Suppressor macrophage treated with lipopolysaccharide for 4 hours (primary cell): ENCODE measurements at places on chromosomes 1 and 21.

GRCh38 chr1:197096137-197096536 is 29.1 kb upstream of the F13B start:
- DNase-seq: no peak

GRCh38 chr21:44955141-44955797 is 15.4 kb downstream of the SLX9 start:
- no peak for DNase-seq

GRCh38 chr1:113879739-113880038 is 7.7 kb downstream of the BCL2L15 start:
- DNase-seq: no peak

GRCh38 chr1:23667411-23667810 is 24.2 kb upstream of the RPL11 start:
- DNase-seq: no peak

GRCh38 chr21:39927304-39927886 is 60.2 kb downstream of the PCP4 start:
- DNase-seq: no peak

DNA sequence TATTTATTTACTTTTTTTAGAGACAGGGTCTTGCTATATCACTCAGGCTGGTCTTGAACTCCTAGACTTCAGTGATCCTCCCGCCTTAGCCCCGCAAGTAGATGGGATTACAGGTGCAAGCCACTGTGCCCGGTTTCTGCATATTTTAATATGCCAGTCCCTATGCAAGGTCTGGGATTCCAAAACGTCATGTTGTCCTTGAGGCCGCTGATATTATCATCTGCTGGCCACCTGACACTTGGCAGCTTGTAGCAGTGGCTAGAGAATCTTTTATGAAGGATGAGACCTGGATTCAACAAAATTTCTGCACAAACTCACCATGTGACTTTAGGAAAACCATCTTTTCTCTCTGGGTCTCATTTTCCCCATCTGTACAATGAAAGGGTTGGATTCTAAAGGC is 32.9 kb upstream of the OSBPL9 start:
- no peak for DNase-seq

DNA sequence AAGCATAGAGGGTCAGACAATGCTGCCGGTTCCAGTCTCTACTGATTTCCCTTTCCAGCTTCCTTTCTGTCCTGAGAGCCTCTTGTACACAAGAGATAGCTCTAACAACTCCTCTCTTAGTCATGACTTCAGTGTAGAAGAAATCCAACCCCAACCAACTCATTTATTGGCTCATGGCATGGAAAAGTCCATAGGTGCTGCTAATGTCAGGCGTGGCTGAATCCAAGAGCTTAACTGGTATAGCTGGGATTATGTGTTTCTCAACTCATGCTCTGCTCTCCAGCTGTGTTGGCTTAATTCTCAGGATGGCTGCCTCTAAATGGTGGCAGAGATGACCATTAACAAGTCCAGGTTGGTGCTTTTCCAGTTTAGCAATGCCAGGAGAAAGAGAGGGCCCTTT is 12.4 kb upstream of the THRAP3 start:
- DNase-seq: no peak

DNA sequence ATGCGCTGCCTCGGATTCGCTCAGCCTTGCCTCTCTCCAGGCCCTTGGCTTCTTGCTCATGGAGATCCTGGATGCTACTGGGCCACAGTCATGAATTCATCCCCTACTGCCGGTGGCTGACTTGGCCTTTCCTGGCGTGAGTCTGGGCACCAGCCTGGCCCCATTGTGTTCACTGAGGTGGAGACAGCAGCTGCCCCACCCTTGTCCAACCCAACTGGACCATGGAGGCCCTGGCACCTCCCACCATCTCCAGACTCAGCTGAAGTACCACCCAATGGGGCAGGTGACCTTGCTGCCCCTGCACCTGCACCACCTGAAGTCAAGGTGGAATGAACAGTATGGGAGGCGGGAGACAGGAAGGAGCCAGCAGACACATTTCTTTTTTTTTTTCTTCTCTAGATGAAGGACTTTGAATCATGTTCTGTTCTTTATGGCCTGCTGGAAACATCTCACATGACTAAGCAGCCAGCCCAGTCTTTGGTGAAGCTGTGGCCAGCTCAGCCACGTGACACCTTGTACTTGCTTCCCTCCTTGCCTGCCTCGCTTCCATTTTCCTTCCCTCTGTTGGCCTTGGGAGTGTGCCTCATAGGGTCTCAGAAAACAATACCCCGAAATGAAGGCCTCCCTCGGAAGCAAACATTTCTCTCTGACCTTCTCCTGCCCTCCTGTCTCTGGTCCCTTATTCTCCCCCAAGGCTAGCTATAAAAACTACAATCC is 3.8 kb upstream of the SLC30A2 start:
- no peak for DNase-seq

- DNase-seq: no peak
Observed at GRCh38 chr1:170460414-170461155, 71.4 kb upstream of the GORAB start.

DNA sequence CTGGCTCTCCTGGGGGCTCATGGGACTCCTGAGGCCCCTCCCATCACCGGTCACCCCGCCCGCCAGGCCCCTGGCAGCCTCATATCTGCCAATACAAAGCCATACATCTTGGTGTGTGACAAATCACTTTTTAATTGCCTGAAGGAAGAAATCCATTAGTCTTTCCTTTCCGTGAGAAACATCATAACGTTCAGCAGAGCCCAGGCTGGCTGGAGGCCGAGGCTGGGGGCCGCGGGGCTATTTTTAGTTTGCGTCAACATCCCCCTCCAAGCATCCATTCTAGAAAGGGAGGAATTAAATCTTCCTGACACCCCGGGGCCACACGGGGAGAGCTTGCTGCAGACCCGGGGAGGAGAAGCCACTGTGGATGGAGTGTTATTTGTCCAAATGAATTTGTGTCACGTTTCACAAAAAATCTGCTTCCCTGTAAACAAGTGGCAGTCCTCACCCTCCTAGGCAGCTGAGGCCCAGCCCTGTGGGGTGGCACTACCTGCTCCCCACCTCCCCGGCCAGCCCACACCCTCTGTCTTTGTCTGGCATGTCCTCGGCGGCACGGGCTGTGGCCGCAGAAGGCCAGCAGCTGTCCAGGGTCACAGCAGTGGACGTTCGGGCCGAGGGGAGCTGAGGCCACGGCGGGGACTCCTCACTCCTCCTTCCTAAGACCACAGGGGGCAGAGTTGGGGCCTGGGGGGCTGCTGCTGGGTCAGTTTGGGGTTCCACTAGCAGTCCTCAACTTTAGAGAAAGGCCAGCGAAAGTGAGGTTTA is 236.9 kb upstream of the VAMP3 start:
- DNase-seq: no peak

DNA sequence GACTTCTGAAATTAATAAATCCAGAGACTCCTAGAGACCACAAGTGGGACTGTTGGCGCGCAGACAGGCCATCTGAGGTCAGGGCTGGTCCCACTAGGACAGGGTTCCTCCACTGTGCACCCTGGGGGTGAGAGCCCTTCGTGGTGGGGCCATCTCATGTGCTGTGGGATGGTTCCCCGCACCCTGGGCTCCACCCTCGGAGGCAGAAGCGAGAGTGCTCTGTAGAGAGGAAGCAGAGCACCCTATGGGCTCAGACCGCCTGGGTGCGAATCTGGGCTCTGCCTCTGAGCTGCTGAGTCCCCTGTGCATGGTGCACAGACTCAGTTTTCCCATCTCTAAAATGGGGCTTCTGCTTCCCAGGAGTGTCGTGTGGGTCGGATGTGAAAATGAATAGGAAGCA is 227.3 kb downstream of the NPHP4 start:
- DNase-seq: no peak

DNA sequence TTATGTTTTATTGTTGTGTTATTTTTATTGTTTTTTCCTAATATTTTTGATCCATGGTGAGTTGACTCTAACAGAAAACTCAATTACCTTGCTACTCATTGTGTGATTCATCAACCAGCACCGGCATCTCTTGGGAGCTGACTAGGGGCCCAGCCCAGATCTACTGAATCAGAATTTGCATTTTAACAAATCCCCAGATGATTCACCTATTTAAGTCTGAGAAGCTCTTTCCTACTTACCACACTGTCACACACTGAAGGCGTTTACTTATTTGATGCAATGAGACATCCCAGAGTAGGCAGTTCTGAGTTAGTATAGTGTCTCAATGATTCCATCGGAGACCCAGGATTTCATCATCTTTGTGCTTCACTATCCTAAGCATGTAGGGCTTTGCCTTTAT is 416.6 kb downstream of the RWDD3 start:
- DNase-seq: no peak

DNA sequence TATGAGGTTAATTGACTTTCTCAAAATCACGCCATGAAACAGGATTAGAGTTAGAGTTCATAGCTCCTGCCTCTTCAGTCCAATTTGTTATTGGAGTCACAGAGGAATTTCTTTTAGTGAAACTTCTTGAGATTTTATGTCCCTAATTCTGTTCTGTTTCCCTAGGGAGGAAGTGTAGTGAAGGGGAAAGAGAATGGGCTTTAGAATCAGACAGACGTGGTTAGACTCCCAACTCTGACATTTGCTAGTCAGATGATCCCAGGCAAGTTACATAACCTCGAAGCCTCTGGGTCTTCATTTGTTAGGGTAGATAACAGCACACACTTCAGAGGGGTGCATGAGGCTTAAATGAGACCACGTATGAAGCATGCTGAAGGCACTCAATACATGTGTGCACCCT is 83.9 kb downstream of the ASTN1 start:
- DNase-seq: no peak

- peak; percentile 46 for DNase-seq
Observed at GRCh38 chr1:200038981-200039848, 11.7 kb downstream of the NR5A2 start.

GRCh38 chr1:180932378-180932777 is 19.7 kb downstream of the KIAA1614 start:
- DNase-seq: no peak

DNA sequence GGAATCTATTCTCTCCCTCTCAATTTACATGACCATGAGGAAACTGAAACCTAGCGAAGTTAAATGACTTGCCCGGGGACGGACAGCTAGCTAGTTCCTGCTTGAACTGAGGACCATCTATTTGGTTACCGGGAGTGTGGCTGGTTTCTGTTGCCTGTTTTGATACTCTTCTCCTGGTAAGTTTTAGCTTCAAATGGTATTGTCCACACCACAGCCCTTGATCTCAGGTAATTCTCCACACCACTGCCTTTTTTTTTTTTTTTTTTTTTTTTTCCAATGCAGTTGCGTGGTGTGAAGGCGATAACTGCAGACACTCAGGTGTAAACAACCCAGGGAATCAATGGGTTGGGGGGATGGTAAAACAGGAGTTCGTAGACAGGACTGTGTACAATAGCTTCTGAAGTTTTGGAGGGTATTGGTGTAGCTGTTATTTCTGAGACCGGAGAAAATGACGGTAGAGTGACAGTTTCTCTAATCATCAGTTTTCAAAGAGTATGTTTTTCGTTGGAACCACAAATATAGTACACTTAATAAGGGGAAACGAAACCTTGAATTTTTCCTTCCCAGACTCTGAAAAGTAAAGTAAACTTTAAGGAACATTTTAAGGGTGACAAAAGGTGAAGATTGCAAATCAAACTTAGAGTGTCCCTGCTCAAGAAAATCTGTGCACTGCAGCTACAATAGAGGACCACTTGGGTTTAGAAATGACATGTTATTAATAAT is 125.3 kb upstream of the CACYBP start:
- DNase-seq: peak; percentile 88

DNA sequence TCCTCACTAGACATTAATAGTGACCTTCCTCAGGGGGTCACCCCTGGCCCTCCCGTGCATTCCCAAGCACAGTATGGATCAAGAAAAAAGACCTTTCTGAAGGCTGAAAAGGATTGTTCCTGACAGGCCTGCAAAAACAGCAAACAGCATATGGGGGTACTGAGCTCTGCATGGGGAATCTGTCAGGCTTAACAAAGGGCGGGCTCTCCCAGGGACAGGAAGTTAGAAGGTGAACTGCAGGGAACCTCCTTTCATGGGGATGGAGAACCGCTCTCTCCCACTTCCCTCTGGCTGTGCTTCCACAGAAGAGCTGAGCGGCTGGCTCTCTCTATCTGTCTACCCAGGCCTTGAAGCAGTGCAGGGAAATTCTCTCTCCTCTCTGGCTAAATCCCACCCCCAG is 91.7 kb downstream of the DTL start:
- DNase-seq: no peak

DNA sequence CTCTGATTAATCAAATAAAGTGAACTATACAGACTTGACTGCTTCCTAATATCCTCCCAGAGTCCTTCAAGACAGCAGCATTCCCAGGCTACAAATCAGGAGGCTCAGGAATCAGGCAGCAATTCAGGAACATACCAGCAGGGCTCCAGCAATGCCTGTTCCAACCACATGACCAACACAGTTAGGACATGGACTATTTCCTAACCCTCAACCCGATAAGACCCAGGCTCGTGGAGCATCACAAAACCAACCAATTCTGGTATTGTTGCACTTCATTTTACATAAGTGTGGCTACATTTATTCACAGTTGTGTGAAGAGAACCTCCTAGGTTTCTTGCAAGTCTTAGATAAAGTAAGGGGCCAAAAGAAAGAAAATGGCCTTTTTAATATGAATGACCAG is 546.2 kb upstream of the ADGRL2 start:
- DNase-seq: no peak

DNA sequence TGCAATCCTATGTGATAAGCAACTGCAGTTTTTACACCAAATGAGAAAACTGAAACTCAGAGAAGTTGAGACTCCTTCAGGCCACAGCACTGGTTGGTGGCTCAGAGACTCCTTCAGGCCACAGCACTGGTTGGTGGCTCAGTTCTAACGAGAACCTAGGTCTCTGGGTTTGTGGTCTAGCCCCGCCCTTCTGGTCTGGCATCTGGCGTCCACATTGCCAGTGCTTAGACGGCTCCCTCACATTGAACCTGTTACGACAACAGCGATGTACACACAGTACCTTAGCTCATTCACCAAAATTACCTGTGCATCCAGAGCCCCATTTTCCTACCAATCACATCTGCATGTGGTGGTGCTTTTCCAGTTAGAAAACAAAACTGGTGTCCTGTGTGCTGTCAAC is 66.1 kb downstream of the NID1 start:
- no peak for DNase-seq

GRCh38 chr1:45840704-45841103 is 37.3 kb downstream of the MAST2 start:
- DNase-seq: no peak

DNA sequence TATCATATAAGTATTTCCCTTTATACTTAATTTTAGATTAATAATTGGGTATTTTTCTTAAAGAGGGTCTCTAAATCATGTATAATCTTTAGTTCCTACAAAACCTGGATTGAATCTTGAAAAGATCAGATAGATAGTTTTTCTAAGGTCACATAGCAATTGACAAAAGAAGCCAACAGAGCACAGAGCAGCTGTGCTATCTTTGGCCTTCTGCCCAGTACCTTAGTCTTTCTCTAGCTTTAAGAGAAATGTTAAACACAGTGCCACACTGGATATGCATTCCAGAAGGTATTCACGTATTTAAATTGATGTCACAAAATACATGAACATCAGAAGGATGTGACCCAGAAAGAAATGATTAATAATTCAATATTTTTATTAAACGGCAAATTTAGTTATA is 86.8 kb downstream of the C21orf91 start:
- no peak for DNase-seq

- no peak for DNase-seq
Observed at GRCh38 chr1:1260843-1261560, 12.7 kb downstream of the UBE2J2 start.
